CD4-positive, alpha-beta T cell (primary cell): ENCODE measurements at places on chromosomes 3 and 15.

GRCh38 chr3:73249047-73249446, 187.6 kb downstream of the EBLN2 start:
- DNase-seq = no peak

GRCh38 chr3:183275418-183275817, 22.4 kb downstream of the B3GNT5 start:
- DNase-seq = no peak

- DNase-seq = no peak
These were observed 42.3 kb upstream of the CORO2B start for GRCh38 chr15:68536331-68537095.

DNA sequence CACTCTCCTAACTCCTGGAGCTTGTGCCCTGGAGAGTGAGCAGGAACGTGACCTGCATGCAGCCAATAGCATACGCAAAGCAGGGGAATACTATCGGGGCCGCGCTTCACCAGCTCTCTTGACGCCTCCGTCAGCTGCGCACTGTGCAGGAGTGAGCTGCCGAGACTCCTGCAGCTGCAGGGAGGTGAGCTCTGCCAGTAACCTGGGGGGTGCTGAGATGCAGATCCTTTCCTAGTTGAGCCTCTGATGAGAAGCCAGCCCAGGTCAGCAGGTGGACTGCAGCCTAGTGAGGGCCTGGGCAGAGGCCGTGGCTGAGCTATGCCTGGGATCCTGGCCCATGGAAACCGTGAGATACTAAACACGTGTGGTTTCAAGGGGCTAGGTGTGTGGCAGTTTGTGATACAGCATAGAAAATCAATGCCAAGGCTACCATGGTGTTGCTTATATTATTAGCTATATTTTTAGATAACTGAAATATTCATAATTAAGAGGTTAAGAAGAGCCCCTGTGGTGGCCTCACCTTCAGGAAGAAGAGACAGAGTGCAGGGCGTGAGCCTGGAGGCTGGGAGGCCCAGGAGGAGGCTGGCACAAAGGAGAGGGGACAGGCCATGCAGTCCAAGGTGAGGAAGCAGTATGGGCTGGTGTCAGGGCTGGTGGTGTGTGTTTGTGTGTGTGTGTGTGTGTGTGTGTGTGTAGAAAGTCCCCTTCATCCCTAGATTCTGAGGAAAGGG, 5.9 kb upstream of the DNAJB8 start:
- no peak for DNase-seq

DNA sequence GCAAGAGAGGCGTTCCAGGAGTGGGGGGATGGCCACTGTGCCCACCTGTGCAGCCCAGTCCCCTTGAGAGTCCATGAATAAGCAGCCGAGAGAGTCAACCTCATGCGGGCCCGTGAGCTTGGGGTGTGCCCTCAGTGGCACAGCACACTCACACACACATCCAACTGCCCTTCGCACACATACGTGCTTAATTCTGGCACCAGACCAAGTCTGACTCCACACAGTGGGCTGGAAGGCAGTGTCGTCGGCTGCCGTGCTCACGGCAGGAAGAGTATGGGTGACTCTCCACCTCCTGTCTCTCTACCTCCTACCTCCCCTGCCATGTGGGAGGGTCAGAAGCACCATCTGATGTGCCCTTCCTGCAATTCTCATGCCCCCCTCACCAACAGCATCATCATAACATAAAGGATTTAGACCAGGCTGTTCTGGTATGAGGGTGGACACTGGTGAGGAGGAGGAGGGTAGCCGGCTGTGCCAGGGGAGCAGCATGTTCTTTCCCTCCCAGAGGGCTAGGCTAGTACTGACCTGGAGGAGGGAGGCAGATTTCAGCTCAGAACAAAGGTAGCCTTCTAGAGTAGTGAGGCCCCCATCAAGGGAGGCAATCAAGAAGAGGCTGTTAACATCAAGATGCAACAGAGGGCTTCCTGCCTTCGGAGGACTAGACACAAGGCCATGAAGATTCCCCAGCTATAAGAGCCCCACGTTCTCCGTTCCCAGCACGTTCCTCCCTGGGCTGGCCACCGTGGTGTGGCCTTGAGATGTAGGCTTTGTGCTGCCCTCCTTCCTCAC, 5.3 kb upstream of the STRA6 start:
- DNase-seq = no peak

- no peak for DNase-seq
These were observed 30.9 kb downstream of the MGLL start for GRCh38 chr3:127791221-127791913.

DNA sequence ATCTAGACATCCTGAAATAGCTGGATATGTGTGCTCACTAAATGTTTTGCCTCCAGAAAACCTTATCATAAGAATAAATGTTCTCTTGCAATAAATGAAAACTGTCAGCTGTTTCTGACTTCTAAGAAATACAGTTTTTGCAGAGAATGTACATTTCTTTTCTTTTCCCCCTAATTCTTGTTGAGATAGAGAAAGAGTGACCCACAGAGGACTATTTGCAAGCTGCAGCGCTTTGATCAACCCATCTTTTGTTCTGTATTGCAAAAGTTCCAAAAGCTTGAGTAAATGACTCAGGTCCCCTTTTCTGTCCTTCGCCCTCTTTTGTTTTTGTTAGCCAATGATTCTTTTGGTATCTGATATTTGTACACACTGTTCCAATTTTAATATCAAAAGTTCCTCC, 141.9 kb downstream of the BBX start:
- no peak for DNase-seq

- DNase-seq = no peak
These were observed 1.4 kb upstream of the PDZRN3 start for GRCh38 chr3:73626106-73626505.

DNA sequence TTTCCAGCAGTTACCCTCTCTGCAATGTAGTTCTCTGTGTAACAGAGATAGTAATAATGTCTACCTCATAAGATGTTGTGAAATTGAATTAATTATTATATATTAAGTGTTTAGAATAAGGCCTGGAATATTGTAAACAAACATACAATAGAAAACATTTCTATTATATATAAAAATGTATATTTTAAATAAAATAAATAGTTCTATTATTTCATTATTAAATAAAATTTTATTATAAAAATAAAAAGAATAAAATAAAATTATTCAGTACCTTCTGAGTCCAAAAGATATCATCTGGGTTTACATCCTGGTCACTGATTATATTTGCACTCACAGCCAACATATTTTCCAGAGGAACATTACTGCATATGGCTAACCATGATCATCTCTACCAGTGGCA, 135.4 kb downstream of the LRRC3B start:
- DNase-seq = no peak

DNA sequence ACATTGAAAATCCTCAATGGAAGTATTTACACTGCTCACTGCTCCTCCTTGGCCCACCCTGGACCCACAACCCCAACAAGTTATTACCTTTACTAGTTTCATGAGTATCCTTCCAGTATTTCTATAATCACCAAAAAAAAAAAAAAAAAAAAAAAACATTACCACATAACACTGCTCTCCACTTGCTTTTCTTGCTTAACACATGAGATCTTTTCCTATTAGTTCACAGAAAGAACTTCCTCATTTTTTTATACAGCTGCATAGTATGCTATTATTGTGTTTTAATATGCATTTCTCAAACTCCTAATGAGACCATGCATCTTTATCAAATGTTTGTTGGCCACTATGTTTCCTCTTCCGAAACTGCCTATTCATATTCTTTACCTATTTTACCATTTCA, 14.6 kb downstream of the GABPB1 start:
- DNase-seq = no peak

- no peak for DNase-seq
These were observed 31.5 kb upstream of the FAM81A start for GRCh38 chr15:59406446-59406845.

- DNase-seq = no peak
These were observed 583.0 kb upstream of the ROBO1 start for GRCh38 chr3:80350771-80351170.

GRCh38 chr15:71124937-71125790, 9.9 kb downstream of the THSD4 start:
- DNase-seq = no peak

- DNase-seq = no peak
These were observed 119.8 kb downstream of the PDCD6IP start for GRCh38 chr3:33918126-33918756.

GRCh38 chr3:145005427-145005826, 1033.8 kb downstream of the DIPK2A start:
- no peak for DNase-seq

DNA sequence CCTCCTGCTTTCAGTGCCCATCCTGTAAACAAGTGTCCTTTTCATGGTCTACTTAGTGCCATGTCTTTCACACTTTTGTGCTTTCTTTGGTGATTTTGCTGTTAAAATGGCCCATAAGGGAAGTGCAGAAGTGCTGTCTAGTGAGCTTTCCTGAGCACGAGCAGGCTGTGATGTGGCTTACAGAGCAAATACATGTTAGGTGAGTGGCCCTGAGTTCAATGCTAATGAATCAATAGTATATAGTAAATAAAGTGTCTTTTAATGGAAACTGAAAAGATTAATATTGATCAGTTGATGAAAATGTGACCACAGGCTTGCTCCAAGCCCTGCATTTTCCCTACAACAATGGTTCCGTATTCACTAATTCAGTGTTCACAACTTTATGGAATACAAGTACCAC, 5.7 kb downstream of the SH3BP5 start:
- no peak for DNase-seq

DNA sequence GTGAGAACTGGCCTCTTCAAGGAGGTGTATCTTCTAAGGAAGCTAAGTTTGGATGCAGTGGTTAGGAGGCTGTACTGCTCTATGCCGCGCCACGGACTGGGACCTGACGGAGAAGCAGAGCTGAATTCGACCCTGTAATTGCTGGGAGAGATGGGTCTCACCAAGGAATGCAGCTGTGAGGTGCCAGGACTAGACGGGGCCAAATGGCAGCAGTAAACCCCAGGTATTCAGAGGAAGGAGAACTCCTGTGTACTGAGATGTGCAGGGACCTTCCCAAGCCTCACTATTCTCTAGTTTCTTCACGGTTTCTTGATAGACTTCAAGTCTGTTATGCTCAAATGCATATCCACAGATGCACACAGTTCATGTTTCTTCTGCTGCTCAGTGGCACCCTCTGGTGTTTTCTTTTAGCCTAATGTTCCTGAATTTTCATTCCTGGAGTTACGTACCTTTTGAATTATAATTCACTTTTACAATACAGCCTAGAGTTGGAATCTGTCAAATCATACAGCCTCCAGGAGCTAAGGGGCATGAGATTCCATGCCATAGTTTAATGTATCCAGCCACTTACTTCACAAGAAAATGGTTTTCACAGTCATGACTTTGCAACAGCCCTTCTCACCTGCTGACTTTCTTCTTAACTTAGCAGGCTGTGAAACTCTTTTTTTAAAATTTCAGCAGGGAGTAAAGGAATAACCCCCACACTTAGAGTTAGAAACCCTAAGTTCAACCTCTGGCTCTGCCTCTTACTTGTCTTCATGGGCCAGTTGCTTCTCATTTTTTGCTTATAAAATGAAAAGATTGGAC, 61.8 kb downstream of the GLDN start:
- no peak for DNase-seq

DNA sequence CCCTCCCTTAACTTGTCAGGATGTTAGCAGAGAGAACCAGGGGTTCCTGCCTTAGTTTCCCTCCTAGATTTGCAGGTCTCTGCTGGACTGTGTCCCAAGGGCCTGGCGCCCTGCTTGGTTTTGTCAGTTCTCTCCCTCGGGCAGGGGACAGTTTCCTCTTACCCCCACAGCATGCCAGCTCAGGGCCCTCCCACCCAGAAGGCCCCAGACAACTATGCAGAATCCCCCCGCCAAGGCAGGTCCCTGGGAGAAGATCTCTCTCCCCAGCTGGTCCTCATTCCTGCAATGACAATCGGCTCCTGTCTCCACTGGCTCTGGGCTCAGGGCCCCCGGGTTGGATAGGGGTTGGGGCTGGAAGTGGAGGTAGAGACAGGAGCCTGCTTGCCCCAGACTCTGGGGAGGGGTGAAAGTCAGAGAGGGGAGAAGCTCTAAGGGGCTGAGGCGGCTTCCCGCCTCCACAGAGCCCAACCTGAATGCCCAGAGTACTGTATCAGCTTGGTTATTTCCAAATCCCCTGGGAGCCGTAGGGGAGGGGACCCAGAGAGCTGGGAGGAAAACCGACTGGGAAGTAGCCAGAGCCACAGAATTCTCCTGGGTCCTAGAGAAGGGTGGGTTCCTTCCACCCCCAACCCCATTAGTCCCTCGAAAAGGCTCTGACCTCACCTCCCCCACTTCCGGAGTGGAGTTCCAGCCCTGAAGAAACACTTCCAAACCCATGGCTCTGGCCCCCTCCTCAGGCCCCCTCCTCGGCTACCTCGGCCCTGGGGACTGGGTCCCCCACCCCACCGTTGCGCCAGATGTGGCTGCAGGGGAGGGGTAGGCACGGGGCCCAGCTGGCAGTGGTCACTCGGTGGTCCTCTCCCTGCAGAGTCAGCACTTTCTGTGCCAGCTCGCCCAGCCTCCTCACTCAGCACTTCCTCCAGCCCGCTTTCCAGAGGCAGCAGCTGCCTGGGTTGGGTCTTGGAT, 3.8 kb upstream of the LOXL1 start:
- DNase-seq = no peak

GRCh38 chr15:85048430-85048829, 66.8 kb downstream of the PDE8A start:
- no peak for DNase-seq

DNA sequence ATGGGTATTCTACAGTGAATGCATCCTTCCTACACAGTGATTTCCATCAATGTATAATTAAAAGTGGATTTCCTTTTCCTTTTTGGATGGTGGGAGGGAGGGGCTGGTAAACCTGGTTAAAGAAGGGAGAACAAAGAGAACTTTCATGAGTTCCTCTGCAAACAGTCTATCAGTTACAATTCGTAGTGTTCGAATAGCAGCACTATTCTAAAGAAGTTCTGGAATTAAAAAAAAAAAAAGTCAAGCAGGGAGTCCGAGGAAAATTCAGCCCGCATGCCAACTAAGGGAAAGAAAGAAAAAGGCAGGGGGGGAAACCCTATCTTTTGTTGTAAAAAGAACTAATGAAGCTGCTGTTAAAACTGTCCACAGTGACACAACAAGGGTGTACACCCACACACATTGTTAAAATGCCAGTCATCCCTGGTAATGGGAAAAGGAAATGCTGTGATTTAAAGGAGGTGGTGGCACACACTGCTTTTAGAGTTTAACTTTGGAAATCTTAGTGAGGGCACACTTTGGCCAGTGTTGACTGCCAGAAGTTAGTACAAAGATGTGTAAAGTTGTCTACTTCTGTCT, 521.2 kb downstream of the ZIC1 start:
- DNase-seq = no peak

- no peak for DNase-seq
These were observed 55.4 kb upstream of the SNRPN start for GRCh38 chr15:24899367-24899766.

DNA sequence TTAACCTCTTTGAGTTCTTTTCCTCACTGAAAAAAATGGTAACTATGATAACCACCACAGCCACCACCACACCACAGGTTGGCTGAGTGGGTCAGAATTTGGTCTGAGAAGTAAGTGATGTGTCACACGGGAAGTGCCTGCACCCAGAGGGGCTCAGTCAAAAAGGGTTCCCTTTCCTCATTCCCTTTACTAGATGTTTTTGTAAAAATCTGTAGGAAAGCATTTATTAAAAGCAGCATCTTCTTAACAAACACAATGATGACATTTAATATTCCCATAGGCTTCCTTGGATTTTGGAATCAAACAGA, 23.2 kb downstream of the CFAP92 start:
- no peak for DNase-seq

GRCh38 chr3:139440639-139441556, 35.4 kb downstream of the RBP2 start:
- DNase-seq = no peak

- no peak for DNase-seq
These were observed 47.7 kb downstream of the FBLN2 start for GRCh38 chr3:13596426-13597205.
